ENCODE measurements at places on chromosomes 3 and 15.

- no peak for DNase-seq
Observed at GRCh38 chr15:50261981-50262380, 3.5 kb downstream of the HDC start.

- DNase-seq: no peak
Observed at GRCh38 chr15:69744391-69745162, 292.0 kb downstream of the RPLP1 start.

GRCh38 chr3:187286467-187287059 is 5.0 kb downstream of the MASP1 start:
- DNase-seq: peak; percentile 67

GRCh38 chr3:108407886-108408285 is 102.5 kb downstream of the MYH15 start:
- DNase-seq: no peak

- DNase-seq: no peak
Observed at GRCh38 chr15:90677807-90678790, 39.0 kb upstream of the BLM start.

DNA sequence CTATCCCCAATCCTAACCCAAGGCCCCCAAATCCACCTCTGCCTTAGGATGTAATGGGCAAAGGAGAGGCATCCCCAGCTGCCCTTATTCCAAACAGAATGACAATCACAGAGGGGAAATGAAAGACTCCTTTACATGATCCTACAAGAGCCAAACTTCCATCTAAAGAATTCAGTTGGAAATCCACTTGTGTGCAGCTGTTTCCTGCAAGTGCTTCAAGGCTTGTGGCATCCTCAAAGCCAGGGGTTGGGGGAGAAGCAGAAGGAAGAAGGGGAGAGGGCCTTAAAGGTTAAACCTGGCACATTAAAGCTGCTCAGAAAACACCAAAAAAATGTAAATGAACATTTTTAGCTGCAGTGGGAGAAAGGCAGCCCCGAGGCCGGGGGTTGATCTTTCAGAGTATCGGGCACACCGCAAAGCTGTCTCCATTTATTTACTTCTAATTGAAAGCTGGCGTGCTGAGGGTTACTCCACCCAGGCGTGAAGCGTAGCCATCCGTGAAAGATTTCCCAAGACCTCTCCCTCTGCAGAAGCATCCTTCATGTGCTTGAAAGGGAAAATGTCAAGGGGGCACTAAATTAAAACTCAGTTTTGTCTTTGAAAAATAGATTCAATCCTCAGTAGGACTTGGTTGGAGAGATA is 217.8 kb downstream of the SHQ1 start:
- peak; percentile 28 for DNase-seq

DNA sequence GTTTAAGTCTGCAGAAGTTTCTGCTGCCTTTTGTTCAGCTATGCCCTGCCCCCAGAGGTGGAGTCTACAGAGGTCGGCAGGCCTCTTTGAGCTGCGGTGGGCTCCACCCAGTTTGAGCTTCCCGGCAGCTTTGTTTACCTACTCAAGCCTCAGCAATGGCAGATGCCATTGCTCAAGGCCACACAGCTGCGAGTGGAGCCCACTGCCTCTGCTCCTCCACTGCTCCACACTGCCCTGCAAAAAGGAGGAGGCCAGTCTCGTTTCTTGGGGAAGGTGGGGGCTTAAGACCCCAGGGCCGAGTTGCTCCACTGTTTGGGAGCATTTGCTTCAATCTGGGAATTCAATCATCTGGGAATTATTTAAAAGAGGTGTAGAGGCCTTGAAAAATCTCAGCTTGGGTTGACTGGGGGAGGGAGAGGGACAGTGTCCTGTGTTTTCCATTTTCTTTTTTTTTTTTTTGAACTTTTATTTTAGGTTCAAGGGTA is 144.6 kb upstream of the MEF2A start:
- DNase-seq: no peak

GRCh38 chr3:179015551-179016020 is 56.0 kb downstream of the ZMAT3 start:
- peak; percentile 65 for DNase-seq

GRCh38 chr3:101521211-101521701 is 8.2 kb upstream of the SENP7 start:
- no peak for DNase-seq

DNA sequence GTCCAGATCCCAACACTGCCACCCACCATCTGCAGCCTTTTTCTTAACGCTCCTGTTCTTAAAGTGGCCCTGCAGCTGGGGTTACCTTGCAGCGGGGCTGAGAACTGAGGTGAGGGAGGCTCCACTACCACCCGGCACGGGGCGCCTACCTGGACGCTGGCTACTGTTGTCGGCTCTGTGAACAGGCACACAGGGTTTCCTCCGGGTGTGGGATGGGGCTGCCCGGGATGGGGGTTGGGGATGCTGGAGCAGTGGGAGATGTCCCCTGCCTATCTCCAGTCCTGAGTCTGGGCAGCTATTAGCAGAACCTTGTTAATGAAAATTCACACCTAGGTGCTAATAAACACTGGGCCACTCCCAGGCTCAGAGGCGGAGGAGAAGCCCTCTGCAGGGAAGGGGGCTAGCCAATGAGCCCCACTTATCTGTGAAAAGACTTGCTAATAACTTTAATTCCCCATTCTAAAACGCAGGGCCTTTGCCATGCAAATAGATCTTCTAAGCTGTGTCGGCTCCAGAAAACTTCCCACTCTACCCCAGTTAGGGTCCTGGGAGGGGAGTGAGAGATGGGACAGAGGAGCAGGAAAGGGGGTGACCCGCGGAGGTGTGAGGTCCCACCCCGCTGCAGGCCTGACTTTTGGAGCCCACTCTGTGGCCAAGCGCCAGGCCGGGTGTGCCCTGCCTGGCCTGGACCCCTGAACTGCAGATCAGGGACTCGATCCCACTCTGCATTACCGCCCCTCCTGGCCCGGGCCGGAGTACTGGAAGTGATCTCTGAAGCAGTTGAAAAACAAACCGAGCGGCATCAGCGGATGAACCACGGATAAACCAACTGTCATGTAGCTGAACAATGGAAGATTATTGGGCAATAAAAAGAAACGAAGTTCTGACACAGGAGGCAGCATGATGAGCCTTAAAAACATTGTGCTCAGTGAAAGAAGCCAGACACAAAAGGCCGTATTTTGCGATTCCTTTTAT is 3.1 kb downstream of the MESP1 start:
- no peak for DNase-seq

- DNase-seq: no peak
Observed at GRCh38 chr3:32217339-32217738, 21.1 kb upstream of the CMTM8 start.

DNA sequence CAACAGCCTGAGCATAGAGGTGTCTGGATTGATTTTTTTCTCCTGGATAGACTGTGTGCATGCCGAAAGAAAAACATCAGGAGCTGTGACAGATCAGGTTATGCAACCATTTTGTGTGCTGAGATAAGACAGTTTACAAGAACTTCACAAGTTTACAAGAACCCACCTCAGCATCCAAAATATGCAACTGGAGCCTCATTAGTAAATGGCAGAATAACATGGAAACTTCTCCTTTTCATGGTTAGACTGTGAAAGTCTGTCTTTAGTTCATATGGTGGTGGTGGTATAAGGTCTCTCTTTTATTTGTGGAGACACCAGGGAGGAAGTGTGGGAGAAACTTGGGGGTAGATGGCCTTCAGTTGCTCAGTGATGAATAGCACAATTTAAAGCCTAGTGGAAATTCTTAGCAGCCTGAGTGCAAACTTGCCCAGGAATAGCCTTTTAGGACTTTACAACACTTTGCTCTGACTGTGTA is 3.7 kb upstream of the ZNF609 start:
- DNase-seq: no peak

DNA sequence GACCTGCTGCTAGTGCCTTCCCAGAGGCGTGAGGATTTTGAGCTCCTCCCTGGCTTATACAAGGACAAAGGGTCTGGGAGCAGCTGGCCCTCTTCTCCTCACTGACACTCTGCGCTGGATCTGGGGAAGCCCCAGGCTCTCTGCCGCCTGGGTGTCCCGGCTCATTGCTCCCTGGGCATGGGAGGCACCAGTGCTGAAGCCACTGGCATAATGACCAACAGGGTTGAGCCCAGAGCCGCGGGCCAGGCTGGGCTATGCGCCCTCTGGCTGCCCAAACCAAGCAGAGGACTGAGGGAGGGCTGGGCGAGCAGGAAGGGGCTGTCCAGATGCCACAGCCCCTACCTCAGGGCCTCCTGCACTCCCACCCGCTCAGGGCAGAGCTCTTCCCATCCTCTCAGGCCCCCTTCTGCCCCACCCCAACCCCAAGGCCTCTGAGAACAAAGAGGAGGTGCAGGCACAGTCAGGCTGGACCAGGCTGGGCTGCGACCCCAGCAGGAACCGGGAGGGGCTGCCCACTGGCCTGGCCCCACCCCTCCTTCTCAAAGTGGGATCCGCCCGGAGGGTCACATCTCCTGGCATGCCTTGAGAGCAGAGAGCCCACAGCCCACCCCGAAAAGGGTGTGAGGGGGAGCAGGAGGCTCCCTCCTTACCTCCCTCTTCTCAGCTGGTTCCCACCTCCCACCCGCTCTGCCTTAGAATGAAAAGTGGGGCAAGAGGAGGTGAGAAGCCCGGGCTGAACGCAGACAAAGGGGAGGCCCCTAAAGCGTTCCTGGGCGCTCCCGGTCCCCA is 1.6 kb downstream of the LINGO1 start:
- no peak for DNase-seq

DNA sequence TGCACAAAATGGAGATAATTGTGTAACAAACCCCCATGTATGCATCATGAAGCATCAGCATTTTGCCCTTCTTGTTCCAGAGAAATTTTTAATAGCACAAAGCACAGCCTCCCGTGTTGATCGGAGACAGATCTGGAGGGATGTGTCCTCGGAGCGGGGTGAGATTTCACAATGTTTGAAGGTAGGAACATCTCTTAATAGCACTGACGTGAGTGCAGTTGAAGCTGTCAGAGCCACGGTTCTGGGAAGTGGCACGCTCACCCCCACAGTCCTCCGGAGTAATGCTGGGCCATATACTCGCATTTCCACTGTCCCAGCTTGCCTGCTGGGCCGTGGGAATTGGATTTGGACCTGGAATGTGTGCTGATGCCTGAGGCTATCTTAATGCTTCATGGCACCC is 24.1 kb downstream of the ARPP21 start:
- no peak for DNase-seq

DNA sequence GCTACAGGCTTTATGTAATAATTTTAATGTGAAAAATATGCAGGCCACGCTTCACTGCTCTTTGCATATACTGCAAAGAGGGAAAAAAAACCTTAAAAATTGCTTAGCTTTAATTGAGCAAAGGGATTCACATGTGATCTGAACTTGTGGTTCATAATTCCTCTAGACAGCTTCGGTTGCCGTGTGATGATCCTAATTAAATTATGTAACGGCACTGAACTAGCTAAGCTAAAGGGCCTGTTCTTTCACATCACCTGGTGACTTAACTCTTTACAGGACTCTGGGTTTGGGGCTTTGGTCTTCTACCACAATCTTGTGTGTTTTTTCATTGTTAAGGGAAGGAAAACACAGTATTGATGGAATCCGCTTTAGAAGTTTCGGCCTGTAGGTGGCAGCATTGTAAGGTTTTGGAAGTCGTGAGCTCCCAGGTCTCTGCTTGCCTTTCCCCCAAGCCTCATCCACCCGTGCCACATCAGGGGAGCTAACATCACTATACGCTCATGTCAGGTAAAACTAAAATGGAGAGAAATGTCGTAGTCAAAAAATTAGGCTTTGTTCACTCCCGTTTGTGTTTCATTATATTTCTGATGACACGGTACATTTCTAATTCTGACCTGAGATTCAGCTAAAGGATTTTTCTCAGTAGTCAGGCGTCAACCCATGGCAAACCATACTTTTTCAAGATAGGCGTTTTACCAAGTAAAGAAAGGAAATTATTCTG is 205.6 kb upstream of the DPH6 start:
- DNase-seq: peak; percentile 65

DNA sequence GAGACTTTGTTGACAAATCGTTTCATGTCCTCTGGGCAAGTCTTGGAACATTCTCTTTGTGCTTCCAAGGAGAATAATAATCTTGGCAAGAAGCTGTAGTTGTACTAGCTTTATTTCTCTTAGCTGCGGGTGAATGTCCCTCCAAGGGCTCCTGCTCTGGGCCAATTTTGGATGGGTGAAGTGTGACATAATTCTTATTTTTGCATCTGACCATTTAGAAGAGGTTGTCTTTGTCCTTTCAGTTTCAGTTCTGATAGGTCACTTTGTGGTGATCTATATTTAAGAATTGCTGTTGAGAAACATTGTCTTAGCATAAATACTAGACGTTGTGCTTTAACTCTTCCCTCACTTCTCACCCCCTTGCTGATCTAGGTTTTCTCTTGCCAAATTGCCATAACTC is 164.8 kb upstream of the RORA start:
- DNase-seq: peak; percentile 4

GRCh38 chr3:188853856-188854771 is 317.7 kb upstream of the TPRG1 start:
- DNase-seq: peak; percentile 49

- DNase-seq: no peak
Observed at GRCh38 chr15:57743424-57743823, 36.9 kb downstream of the POLR2M start.

DNA sequence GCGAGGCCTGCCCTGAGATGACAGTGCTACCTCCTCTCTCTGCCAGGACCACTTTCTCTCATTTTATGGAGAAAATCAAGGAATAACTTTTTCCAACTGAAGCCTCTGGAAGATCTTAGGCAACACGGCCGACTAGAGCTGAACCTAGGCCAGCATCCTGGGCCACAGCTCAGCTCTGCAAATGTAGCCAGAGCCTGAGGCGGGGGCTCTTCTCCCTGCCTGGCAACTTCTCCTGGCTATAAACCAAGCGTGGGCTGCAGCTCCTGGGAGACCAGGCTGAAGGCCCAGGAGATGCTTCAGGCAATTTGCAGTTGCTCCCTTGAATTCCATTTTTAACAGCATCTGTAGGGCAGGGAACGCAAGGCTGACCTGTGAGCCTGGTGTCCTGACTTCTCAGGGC is 74.9 kb downstream of the CEMIP start:
- DNase-seq: no peak

DNA sequence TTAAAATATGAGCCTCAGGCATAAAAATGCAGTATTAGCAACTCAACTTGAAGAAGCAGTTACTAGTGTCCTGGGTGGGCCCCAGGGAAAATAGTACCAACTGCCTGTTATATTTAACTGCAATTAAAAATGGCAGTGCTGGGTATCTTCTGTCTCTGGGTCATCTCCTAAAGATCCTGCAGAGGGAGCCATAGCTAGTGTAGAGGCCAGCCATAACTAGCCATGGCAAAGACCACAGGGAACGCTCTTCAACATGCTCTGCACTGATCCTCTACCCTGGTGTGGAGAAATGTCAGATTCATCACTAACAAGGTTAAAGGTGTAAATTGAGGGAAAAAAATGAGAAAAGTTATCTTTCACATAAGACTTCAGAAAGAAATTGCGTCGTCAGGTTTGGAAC is 181.3 kb downstream of the SNRPN start:
- no peak for DNase-seq

- DNase-seq: no peak
Observed at GRCh38 chr3:53753518-53754183, 92.6 kb downstream of the CHDH start.

DNA sequence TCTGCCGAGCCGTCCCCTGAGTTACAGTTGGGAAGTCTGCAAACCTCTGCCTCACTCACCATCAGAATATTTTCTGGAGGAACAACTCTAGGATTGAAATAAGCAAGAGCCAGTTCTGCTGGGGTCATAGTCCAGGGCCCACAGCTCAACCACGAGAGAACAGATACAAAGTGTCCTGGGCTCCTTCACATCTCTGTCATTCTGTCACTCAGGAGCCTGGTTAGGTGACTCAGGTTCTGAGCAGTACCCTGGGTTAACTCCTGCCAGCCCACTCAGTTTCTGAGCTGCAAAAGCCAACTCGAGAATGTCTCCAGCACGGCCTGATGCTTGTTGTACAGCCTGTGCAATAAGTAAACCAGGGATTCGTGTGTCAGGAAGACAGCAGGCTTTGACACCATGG is 155.7 kb downstream of the SLCO3A1 start:
- DNase-seq: no peak

GRCh38 chr3:129112308-129113052 is 9.1 kb downstream of the RAB43 start:
- no peak for DNase-seq
